Stimulated activated CD8-positive, alpha-beta memory T cell treated with anti-CD3 and anti-CD28 coated beads, Interleukin-4, amount 100 ng/mL, for 4 hours (primary cell): ENCODE measurements at places on chromosomes 5 and 9.

DNA sequence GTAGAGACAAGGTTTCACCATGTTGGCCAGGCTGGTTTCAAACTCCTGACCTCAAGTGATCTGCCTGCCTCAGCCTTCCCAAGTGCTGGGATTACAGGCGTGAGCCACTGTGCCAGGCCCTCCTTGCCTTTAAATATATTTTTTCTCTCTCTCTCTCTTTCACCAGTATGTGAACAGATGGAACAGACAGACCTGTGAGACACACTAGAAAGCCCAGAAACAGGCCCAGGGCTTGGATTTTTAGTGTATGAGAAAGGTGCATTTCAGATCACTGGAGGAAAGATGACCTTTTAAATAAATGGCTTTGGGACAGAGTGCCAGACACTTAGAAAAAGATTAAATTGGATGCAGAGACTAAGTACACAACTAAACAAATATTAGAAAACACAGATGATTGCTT, 3.1 kb downstream of the RASGEF1C start:
- no peak for DNase-seq

- DNase-seq, result no peak
Measured at GRCh38 chr9:100033877-100034551, 64.8 kb downstream of the ERP44 start.

- DNase-seq, result no peak
Measured at GRCh38 chr5:67335426-67335825, 138.8 kb upstream of the CD180 start.

DNA sequence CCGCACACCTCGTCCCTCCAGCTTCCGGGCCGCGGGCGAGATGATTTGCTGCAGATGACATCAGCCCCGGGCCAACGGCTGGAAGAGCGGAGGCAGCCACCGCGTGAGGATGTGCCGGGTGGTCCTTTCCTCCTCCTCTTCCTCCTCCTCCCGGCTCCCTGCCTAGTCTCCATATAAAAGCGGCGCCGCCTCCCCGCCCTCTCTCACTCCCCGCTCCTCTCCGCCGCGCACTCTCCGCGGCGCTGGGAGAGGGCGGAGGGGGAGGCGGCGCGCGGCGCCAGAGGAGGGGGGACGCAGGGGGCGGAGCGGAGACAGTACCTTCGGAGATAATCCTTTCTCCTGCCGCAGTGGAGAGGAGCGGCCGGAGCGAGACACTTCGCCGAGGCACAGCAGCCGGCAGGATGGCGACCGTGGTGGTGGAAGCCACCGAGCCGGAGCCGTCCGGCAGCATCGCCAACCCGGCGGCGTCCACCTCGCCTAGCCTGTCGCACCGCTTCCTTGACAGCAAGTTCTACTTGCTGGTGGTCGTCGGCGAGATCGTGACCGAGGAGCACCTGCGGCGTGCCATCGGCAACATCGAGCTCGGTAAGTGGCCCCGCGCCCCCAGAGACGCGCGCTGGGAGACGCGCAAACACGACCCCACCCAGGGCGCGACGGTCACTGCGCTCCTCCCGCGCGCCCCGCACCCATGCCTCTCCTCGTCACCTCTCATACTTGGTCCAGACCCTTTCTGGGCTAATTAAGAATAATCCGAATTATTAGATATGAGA, at the start of gene MAP1B:
Gene MAP1B, plus strand, starts transcription at position 345 of the 770 bp plus-strand sequence. Its CDS starts 57 bp downstream, at position 402.
- no peak for DNase-seq

DNA sequence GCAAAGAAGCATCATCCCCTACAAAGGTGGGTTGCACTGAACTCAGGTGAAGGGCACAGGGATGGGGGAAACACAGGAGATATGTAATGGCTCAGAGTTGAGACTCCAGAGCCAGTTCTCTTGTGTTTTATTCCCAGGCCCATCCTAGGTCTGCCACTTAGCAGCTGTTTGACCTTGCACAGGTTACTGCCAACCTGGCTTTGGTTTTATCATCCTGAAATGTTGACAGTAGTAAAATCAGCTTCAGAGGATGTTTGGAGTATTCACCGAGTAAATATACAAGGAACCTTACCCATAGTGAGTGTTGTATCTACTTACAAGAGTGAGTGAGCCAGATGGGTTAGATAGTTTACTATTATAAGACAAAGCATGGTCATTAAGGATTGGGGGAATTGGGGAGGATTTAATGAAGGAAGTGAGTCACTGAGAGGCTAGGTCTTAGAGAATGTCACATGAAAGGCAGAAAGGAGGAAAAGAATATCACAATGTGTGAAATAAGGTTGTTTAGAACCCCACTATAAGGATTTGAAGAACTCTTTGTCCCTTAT, 141.3 kb downstream of the MAN2A1 start:
- no peak for DNase-seq

- DNase-seq, result no peak
Measured at GRCh38 chr5:145917288-145917687, 19.1 kb upstream of the SH3RF2 start.

- no peak for DNase-seq
Measured at GRCh38 chr9:93298498-93299417, 114.8 kb downstream of the WNK2 start.

DNA sequence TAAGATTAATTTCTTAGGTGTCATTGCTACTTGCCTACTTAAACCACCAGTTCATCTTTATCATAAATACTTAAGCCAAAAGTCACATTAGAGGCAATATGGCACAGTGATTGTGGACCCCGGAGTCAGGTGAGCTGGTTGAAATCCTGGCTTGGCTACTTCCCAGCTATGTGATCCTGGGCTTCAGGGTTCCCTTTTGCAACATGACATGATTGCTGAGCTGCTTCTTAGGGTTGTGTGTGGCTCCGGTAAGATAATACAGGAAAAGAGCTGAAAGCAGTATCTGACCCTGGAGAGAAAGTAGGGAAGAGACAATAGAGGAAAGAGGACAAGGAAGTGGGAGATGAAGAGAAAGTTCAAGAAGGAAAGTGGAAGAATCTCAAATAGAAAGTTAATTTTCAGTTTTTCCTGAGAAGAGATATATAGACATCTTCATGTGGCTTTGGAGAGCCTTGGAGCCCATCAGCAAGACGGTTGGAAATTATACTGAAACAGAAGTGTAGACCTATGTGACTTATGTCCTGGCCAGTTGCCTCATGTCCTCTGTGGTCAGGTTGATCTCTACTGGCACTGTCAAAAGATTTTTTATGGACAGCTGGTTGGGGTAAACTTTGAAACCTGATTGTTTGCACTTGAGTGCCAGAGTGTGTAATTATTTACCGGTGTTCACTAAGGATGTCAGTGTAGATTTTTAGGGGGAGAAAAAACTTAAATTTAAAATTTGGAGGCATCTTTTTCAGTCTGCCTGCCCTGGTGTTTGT, 93.2 kb downstream of the GHR start:
- no peak for DNase-seq

GRCh38 chr5:14147210-14147609, 4.1 kb downstream of the TRIO start:
- no peak for DNase-seq
